ENCODE measurements at places on chromosomes 12 and 14.

GRCh38 chr14:104917116-104917515, 7.6 kb upstream of the PLD4 start:
- DNase-seq: no peak

GRCh38 chr12:76030341-76031080, 1.1 kb downstream of the PHLDA1 start:
- DNase-seq: no peak

GRCh38 chr14:89586258-89587135, 169.5 kb upstream of the FOXN3 start:
- DNase-seq: no peak

DNA sequence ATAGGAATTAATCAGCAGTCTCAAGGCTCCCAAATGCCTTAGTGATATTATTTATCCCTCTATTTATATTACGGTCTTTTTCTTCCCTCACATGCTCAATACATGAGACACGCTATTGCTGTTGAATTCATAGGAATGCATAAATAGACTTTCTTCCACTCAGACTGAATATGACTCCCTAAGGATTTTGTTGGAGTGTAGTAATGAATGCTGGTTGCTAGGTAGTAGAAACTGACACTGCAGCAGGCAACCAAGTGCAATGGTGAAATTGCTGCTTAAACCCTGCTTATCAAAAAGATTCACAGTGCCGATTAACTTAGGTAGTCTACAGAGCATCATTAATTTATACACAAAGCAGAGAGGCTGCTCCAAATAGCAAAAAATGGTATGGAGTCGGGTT, 168.2 kb downstream of the KCNC2 start:
- no peak for DNase-seq

- peak; percentile 10 for DNase-seq
Measured at GRCh38 chr12:69052613-69053408, 119.8 kb upstream of the CPM start.

DNA sequence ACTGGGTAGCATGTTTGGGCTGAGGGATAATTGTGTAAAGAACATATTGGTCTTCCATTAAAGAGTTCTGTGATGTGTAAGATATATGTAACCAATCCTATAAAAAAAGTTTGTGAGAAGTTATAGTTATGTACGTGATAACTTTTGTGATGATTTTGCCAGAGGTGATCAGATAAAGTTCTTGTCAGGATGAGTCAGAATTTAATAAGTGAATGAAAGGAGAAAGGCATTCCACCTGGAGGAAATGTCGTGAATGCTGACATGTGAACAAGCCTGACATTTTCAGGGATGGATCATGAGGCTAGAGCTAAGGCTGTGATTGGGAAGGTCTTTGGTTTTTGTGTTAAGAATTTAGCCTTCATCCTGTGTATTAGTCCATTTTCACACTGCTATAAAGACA, 241.5 kb downstream of the SNAPC1 start:
- DNase-seq: no peak

DNA sequence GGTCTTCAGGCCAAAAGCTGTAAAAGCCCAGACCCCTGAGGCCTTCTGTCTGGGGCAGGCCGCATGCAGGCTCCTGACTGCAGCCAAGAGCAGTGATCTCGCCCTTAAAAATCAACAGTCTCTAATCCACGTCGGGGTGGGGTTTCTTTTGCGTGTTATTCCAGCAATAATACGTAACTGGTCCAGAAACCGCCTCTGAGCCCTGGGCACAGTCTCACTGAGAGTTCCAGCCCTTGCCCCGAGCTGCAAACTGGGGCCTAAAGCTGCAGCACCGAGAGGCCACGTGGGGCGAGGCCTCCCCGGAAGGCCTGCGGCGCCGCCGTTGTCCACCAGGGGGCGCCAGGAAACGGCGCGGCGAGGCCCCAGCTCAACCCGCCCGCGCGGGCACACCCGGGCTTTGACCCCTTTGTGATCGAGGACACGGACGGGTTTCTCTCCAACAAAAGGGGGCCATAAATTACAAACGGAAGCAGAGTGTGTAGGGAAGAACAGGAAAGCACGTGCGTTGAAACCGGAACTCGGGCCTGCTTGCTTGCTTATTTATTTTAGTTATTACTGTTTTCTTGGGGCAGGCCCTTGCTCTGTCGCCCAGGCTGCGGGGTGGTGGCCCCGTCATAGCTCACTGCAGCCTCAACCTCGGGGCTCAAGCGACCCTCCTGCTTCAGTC, 87.2 kb downstream of the NINJ2 start:
- DNase-seq: peak; percentile 63

DNA sequence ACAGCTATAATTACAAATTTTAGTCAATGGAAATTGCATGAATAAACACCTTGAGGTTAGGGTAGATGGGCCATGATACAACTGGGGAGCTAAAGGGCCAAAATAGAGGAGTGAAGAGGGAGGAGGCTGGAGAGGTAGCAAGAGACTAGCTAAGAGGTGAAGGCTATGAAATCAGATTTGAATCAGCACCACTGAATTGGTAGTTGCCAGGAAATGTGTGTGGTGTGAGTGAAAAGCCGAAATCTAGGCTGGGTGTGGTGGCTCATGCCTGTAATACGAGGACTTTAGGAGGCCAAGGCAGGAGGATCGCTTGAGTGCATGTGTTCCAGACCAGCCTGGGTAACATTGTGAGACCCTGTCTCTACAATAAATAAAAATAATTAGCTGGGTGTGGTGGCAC, 22.7 kb downstream of the YY1 start:
- DNase-seq: no peak

DNA sequence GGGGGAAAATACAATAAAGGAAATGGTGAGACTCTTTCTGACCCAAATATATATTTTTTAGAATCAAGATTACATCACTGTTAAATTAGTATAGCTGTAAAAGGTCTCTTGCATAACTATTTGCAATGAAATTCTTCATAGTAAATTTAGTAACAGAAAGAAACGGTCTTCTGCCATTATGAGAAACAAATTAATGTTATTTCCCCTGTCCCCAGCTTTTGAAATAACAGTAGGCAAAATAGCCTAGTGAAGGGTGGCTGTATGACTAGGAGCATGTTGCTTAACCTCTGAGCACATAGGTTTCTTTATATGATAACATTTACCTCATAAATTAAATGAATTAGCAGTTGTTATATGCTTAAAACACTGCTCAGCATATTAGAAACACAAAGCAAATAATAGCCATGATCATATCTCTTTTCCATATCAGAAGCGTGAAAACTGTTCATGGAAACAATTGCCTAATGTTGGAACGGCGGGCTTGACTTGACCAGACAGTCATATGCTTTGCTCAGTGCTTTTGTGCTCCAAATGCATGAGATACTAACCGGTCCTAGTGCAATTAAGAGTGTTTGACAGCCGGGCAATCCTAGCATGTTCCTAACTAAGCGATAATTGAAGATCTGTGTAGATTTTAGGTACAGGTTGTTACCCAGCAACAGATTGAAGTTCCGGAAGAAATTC, 24.0 kb downstream of the BHLHE41 start:
- no peak for DNase-seq

DNA sequence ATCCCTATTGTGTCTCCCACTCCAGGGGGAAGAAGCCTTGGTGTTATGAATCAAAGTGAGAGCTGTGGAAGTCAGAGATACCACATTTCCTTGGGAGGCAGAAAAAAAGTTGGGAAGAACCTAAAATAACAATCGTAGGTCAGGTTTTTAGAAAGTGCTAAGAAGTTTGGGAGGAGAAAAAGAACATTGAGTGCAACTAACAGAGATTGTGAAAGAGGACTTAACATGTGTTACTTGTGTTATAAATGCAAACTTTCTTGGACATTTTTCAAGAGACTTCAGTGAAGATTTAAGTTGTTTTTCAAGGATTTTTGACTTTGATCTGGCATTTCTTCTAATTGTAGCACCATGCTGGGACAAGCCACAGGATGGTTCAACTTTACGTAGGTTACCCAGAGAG, 7.8 kb upstream of the ERP27 start:
- DNase-seq: no peak

DNA sequence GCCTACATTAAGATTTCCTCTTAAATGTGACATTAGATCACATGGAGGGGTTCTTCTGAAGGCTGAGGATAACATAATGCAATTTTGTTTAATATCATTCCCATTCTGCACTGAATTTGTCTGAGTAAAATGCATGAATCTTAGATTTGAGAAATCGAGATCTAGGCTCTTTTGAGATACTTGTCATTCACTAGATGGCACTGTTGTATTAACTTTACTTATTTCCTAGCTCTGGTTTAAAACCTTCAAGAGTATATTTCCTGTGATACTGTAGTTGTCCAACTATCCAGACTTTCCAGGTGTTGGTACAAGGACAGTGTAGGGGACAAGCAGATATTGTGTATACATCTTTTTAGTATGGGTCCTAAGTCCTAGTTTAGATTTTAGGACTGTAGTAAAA, 91.7 kb upstream of the SEL1L start:
- DNase-seq: no peak

- no peak for DNase-seq
Measured at GRCh38 chr12:2973566-2973965, 14.4 kb downstream of the TEAD4 start.

DNA sequence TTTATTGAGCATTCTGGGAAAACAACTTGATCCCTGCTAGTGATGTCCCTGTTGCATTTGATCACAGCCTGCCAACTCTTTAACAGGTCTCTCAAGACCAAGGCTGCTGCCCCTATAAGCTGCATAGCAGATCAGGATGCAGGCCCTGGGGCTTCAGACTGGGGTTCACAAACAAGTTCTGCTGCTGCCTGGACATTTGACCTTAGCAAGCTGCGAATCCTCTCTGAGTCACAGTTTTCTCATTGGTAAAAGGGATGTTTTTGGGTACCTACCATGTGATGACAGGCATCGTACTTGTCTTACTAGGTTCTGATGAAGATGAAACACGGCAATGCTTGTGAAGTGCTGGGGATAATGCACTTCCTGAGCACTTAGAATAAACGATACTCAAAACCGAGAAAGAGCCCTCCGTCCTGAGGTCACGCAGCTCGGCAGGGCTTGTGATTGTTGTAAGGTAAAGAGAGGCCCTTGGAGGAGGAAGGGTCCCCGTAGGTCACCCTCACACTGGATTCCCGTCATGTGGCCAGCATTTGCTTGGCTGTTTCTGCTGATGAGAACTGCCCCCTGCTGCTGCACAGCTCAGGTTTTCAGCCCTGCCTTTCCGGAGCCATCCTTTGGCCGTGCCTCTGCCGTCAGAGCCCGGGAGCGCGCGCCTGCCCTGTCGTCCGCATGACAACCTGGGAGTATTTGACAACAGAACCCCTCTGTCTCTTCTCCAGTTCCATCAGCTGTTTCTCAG, 39.1 kb downstream of the TSPAN9 start:
- DNase-seq: no peak

DNA sequence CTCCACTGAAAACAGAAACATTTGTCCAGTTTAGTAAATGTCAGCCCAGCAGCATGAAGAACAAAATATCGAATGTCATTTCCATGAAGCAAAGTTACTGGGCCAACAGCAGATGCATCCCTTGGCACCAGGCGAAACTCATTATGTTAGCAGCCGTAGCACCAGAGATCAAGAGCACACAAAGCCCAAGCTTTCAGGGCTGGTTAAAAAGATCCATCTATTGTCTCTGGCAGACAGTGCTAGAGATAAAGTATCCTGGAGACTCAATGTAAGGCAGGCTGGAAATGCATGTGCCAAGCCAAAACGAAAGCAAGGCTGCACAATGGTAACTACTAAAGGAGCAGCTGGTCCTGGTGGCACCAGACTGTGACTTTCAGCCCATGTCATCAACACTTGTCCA, 120.3 kb upstream of the PLEKHG7 start:
- DNase-seq: no peak

DNA sequence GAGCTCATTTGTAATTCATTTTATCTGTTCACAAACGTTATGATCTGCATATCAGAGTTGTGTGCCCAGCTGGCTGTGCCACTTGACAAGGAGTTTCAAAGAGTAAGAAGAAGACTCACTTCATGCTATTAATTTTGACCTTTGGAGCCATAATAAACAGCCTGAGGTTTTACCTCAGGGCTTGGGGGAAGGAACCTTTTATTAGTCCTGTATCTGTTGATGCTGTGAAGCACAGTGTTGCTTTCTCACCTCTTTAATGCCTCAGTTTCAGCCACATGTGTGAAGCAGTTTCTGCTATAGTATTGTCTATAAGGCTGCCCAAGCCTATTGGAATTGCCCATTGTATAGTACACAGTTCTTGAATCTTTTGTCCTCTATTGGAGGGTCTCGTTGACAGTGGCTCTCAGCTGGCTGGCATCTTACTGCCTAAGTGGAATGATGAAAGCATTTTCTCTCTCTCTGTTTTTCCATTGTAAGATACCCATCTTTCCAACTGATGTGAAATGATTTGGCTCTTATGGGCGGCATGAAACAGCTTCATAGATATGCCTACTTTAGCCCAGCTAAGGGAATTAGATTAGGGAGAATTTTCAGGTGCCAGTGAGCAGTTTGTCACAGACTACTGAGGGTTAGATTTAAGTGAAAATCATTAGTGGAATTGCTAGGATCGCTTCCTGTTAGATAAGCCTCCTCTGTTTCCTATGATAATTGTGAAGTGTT, 34.7 kb downstream of the GPATCH2L start:
- no peak for DNase-seq

Data from stimulated activated CD8-positive, alpha-beta memory T cell treated with anti-CD3 and anti-CD28 coated beads, Interleukin-15, amount 100 ng/mL, for 4 hours (primary cell).